ENCODE measurements at places on chromosomes 1 and 21.

GRCh38 chr1:182637769-182638168 is 33.6 kb upstream of the RGS16 start:
- DNase-seq, result no peak

DNA sequence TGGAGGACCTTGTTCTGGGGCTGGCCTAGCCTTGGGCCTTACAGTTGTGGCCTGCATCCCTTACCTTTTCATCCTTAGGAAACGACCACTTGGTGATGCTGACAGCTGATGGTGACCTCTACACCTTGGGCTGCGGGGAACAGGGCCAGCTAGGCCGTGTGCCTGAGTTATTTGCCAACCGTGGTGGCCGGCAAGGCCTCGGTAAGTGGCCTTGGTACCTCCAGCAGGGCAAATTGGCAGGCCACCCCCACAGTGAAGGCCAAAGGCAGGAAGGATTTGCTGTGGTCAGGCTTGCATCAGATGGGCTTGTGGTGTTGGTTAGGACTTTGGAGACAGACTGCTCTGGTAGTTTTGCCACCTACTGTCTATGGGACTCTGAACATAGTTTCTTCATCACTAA is 17.7 kb upstream of the TRNAU1AP start:
- no peak for DNase-seq

DNA sequence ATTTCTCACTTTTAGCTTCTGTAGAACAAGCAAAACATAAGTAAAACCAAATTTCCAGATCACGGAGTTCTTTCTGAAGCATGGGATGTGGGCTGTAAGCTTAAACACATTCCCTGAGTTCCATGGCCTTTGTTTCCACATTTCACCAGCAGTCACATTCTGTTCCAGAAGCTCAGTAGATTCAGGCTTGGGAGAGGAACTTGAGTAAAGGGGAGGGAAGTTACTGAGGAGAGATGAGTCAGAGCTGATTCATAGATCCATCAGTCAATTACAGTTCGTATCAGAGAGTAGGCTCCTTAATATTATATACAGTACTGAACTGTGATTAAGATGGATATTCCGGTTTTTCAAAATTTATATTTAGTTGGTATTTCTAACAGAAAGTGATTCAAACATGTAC is 614.3 kb downstream of the NCAM2 start:
- DNase-seq, result no peak

DNA sequence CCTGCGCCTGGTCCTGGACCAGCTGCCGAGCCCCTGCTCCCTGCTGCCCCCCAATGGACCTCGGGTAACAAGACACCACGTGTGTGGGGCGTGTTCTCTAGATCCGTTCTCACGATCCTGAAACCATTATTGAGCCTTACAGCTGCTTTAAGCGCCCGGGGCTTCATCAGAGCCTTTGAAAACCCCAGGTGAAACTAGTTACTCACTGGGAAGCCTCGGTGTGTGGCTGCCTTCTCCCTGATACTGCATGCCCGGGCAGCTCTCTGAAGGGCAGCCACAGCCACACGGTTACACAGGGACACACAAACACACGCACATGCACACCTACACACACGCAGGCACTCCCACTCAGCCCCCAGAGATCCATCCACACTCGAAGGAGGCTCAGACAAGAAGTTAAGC is 5.3 kb downstream of the HES2 start:
- no peak for DNase-seq

- no peak for DNase-seq
These were observed 338.1 kb downstream of the SMYD3 start for GRCh38 chr1:246169019-246169418.

GRCh38 chr1:224067621-224068457 is 46.1 kb upstream of the FBXO28 start:
- no peak for DNase-seq

DNA sequence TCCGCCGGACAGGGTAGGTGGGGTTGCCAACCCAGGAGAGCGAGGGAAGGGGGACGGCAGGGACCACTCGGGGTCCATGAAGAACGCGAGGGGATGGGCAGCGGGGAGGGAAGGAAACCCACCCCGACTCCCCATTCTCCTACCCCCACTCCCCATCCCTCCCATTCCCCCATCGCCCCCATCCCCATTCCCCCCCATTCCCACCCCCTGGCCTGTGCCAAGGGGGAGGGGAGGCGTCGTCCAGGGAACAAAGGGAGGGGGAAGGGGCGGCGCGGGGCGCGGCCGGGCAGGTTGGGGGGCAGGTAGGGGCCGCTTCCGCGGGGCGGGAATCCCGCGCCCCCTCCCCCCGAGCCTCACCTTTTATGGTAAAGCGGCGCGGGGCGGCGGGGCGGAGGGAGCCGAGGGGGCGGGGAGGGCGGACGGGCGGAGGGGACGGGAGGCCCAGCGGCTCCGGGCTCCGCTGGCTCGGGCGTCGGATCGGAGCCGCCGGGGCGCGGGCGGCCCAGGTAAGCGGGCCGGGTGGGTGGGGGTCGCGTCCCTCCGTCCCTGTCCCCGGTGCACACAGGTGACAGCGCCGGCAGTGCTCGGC is at the start of gene FBLIM1:
Gene FBLIM1, plus strand, starts transcription at position 453 of the 589 bp plus-strand sequence. CDS start 6,189 bp downstream, outside the sequence.
- DNase-seq, result no peak

GRCh38 chr1:241012708-241013340 is 344.2 kb downstream of the RGS7 start:
- DNase-seq, result no peak

GRCh38 chr1:232334811-232335210 is 295.1 kb downstream of the SIPA1L2 start:
- no peak for DNase-seq

- DNase-seq, result no peak
These were observed 150.6 kb upstream of the HOOK1 start for GRCh38 chr1:59664166-59664565.

- no peak for DNase-seq
These were observed 51.7 kb downstream of the AK5 start for GRCh38 chr1:77333501-77333900.

GRCh38 chr1:170789063-170789462 is 125.1 kb downstream of the PRRX1 start:
- DNase-seq, result no peak

GRCh38 chr1:53148123-53148522 is 5.7 kb upstream of the SLC1A7 start:
- no peak for DNase-seq

DNA sequence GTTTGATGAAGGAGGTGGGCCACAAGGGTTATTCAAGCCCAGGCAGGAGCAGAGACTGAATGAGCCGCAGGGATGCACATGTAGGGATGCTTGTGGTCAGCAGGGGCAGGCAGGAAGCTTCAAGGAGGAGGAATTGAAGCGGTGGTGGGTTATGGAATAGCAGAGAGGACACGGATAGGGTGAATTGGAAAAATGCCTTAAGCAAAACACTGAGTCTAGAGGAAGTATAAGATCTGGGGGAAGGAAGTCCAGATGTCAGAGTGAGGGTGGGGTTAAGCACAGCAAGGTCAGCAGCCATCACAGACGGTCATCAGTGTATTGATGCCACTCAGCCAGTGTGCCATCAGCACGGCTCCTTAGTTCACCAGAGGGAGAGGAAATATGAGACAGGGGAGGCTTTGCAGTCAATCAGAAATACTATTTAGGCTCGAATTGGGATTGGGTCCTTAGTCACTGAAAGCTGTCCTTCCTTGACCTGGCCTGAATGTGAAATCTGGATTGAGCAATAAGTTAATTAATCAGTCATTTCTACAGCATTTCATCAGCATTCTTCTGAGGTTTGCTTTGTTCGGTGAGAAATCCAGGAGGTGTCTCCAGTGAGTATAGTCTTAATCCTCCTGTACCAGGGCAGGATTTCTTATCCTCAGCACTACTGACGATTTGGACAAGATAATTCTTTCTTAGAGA is 6.0 kb upstream of the LCE1F start:
- no peak for DNase-seq

- no peak for DNase-seq
These were observed 31.2 kb downstream of the SPRTN start for GRCh38 chr1:231369282-231369681.

DNA sequence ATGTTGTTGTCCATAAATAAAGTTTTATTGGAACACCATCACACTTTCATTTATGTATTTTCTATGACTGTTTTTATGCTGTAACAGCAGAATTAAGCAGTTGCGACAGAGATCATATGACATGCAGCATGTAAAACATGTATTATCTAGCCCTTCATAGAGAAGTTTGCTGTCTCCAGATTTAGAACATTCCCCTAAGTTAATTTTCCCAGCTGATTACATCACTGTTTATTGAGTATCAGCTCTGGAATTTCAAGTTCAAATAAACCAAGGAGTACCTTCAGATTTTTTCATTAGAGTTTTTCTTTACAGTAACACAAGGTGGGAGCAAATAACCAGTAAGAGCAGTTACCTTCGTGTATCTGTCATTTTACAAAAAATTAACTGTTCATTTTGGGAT is 792.8 kb downstream of the USP25 start:
- DNase-seq, result no peak

GRCh38 chr1:57131257-57131656 is 165.4 kb upstream of the C8B start:
- no peak for DNase-seq

- DNase-seq, result no peak
These were observed 648.4 kb downstream of the PLA2G4A start for GRCh38 chr1:187477103-187477502.

DNA sequence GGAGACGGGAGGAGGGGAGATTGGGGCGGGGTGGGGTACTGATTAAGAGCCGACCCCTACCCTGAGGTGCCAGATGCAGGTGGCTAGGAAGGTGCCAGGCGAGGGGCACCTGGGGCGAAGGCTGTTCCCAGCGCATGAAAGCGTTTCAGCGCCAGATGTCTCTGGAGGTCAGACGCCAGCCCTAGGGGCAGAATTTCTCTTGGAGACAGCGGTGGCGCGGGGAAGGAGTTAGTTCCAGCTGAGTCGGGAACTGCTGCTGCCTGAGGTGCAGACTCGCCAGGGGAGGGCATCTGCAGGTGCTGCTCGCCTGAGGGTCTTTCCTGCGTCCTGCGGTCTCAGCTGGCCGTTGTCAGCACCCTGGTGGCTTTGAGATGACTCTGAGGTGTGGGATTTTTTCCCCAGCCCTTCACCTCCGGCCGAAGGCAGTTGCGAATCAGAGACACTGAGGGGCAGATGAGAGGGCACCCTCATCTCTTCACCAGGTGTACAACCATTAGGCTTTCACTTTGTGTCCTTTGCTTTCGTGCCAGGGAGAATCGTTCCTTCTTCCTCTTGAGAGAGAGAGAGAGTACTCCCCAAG is 539 bp downstream of the CGN start:
- no peak for DNase-seq

- DNase-seq, result no peak
These were observed 20.6 kb upstream of the KIF26B start for GRCh38 chr1:245133995-245134715.

DNA sequence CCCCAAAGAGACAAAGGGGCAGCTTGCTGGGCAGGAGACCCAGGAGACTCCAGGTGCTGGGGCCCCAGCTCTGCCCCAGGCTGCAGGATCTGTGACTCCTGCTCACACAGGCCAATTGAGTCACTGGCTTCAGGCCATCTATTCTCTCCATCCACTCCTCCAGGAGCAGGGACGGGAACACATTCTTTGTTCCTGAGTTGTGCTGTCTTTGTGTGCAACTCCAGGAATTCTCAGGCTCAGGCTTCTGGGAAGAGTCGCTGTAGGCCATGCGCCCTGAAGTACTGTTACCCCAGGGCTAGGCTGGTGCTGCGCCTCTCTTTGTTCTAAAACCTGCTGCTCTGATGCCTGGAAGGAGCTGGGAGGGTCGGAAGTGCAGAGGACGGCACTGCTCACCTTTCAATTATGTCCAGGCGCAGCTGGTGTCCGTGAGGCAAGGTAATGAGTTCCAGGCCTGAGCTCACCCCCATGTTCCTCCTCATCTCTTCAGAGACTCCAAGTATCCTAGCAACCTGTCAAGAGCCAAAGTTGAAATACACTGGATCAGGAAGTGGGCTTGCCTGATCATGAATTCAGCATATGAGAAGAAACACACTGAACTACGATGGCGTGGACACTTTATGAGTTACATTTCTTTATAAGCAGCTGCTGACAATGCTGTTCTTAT is 105.9 kb downstream of the BCAR3 start:
- no peak for DNase-seq

- no peak for DNase-seq
These were observed 1.2 kb downstream of the MAN1C1 start for GRCh38 chr1:25617625-25618432.

- no peak for DNase-seq
These were observed 10.4 kb downstream of the SAMSN1 start for GRCh38 chr21:14535702-14536101.

DNA sequence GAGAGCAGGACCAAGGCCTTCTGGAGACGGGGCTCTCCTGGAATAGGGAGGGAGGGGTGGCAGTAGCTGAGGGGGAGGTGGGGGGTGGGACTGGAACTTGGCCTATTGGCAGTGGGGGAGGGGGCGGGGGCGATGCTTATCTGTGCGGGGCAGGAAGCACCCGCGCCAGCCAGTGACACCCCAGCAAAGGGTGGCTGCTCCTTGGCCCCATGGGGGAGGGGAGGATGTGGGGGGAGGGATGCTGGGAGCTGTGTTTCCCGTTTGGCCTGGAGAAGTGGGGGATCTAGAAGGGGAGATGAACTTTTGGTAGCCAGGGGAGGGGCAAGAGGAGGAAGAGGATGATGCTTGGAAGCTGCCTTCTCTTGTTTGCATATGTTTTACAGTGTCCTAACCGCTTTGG is 11.0 kb downstream of the ZBTB7B start:
- peak; percentile 42 for DNase-seq

Data from activated T-helper 1 cell treated with Interleukin-2 at 50 U/mL for 16 hours (primary cell).